ENCODE measurements at places on chromosomes 2 and 18.

GRCh38 chr18:61926532-61926931 lies 33.7 kb upstream of the RNF152 start:
- DNase-seq, result no peak

GRCh38 chr2:181847702-181848101 lies 43.8 kb upstream of the ITPRID2 start:
- no peak for DNase-seq

DNA sequence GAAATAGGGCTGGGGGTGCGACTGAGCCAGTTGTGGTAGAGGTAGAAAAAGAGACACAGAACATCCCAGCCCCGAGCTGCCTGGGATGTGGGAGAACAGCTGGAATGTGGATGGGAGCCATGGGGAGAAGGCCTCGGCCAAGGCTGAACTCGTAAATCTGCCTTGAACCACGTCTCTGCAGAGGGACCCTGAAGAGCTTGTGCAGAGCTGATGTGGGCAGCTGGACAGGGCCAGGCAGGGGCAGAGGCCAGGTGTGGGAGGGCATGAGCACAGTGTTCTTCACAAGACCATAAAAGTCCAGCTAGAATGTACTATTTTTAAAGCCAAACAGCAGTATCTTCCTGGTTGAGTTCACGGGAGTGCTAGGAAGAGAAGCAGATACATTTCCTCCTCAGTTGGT lies 5.7 kb downstream of the TCF23 start:
- DNase-seq, result no peak

DNA sequence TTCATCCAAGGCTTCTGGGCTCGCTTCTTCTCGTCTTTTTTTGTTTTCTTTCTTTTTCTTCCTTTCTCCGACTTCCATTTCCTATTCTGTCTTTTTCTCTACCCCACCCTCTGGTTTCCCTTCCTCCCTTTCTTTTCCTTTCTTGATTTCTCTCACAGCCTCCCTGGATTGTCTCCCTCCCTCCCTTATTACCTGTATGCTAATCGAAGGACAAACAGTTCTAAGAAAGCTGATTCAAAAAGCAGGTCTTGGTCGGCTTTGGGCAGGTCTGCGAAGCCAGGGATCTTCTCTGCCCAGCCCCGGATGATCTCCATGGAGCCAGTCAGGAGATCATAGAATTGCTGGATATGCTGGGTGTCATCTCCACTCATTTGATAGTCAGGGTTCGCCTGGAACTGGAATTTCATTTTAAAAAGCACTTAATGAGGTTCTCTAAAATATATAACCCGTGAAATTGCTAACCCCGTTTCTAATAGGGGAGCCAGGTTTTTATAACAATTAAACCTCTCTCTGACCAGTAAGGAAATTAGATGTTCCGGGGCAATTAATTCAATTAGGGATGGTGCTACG lies 5.9 kb downstream of the NR4A2 start:
- DNase-seq, result no peak

DNA sequence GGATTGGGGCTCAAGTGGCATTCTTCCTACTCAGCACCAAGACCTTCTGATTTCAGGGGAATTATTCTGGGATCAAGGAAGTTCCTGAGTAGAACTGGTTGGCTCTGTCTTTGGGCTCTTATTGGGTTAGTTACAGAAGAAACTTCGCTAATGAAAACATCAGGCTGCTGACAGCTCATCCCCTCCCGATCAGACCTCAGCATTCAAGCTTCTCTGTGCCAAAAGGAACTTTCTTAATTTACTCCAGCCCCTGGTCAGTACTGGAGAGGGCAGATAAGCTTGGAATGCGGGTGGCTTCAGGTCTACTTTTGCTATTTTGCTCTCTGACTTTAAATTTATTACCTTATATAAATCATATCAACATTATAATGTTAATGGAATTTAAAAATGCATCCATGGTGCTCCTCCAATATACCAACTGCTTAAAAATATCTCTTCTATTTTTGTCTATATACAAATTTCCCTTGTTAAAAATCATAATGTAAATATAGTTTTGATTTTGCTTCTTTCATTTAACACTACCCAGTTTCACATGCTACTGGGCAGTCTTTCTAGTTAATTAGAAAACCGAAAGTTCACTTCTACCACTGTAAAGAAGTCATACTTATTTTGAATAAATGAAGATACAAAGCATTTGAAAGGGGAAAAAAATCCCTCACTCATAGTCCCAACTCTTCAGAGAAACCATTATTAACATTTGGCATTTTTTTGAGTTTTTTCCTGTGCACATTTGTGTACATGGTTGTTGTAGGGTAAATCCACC lies 34.4 kb downstream of the PCARE start:
- no peak for DNase-seq

DNA sequence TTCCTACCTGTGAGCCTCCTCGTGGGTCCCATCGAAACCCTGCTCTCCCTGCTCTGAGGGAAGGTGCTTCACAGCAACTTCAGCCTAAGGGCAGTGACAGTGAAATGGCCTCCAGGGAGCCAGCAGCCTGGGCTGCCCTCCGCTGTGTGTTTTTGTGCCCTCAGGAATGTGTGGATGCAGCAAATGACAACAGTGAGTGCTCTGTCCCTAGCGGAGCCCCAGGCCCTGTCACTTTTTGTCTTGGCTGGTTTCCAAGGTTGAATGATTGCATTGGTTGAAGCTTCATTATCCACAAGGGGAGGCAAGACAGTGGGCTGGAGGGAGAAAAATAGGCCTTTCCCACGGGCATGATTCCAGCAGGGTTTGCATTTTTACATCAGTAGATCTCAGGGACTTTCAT lies 42.9 kb downstream of the STON1 start:
- no peak for DNase-seq

GRCh38 chr18:54772056-54772455 lies 56.2 kb upstream of the RAB27B start:
- no peak for DNase-seq

GRCh38 chr2:119306196-119306590 lies 60.4 kb downstream of the C2orf76 start:
- DNase-seq, result no peak

DNA sequence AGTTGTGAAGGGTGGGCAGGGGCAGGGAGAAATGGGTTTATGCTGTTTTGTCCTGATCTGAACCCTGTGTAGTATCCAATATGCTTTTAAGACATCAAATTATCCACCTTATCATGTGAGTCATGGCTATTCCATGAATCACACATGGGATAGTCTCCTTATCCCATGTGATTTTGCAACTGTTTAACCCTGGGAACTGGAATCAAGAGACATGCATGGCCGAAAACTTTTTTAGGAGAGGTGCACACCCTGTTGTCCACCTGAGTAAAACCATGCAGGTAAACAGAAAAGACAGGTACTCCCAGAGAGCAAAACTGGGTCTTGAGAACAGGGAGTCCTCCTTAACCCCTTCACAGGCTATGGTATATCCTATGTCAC lies 490.6 kb upstream of the HS6ST1 start:
- DNase-seq, result no peak

DNA sequence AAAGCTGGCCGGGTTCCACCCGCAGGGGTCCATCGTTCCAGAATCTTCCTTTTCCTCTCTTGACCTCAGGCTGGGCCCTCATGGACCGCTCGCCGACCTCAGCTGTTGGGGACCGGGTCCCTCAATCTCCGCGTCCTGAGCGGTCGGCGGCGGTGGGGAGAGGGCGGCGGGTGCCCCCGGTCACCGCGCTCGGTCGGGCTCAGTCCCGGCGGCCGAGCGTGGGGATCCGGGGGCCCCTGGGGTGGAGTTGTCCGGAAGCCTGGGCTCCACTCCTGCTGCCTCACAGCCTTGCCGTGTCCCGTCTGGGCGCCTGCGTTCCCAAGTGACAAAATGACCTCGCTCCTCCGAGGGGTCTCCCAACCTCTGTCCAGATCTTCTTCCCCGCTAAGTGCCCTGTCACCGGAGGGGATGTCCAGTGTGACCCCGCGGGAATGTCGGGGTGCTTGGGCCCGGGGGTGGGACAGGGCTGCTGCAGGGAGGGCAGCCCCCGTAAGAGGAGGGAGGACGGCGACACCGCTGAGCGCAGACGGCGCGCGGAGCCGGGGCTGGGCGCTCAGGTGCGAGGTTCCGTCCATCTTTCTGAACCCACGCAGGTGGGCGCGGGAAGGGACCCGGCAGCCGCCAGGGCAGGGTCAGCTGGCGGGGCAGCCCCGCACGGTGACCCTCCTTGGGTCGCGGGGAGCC lies 16.0 kb upstream of the E2F6 start:
- no peak for DNase-seq

GRCh38 chr2:36567711-36568408 lies 30.1 kb downstream of the FEZ2 start:
- no peak for DNase-seq

DNA sequence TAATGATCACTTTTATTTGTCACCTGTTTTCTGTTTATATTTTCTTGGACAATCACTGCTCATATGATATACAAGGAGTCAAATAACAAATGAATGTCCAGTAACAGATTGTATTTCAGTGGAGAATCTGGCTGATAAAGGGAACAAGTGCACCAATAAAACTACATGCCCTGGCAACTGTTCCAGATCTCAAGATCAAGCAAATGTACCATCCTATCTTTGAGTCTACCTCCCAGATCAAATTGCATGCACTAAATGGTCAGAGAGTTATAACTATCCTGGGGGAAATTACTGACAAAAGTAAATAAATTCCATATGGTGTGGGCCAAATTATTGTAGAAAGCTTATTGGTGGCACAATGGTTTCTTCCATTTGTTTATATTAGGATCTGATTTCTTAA lies 452.8 kb downstream of the MBD2 start:
- DNase-seq, result no peak

GRCh38 chr18:77124452-77124922 lies 8.1 kb downstream of the MBP start:
- peak; percentile 20 for DNase-seq

DNA sequence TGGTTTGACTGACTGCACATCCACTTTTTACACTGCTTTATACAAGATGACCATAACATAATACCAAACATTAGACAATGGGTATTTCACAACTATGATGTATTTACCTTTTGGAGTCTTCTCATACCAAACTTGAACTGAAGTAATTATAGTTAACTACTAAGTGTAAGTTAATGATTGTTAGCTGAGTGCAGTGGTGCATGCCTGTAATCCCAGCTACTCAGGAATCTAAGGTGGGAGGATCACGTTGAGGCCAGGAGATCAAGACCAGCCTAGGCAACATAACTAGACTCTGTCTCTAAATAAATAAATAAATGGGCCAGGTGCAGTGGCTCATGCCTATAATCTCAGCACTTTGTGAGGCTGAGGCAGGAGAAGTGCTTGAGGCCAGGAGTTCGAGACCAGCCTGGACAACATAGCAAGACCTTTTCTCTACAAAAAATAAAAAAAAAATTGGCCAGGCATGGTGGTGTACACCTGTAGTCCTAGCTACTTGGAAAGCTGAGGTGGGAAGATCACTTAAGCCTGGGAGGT lies 44.9 kb upstream of the ORC2 start:
- DNase-seq, result no peak

DNA sequence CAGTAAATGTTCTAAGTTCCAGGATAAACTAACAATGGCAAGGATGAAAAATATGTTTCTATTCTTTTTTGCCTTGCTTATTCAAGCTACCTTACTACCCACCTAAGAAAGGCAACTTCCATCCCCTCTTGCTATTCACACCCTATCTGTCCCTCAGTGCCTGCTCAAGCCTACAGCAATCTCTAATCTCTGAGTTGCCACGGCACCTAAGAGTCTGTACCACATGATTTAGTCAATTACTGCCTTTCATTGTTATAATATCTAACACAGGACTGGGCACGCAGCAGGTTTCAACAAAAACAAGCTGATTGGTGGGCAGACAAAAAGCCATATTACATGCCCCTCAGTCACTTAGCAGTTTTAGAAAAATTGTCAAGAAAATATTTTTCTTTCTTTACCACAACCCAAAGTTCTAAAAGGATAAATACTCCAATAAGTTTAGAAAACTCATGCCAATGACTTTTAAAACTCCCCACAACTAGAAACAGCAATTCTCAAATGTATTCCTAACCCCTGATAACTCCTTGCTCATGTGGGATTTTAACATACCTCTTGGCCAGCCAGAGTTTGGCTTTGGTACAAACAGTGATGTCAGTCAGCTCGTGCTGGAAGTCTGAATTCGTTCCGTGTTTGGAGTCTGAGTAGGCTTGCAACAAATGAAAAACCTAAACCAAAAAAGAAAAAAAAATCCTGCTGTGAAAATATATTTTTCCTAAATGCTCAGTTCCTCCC lies 117.3 kb upstream of the ZFP36L2 start:
- no peak for DNase-seq

GRCh38 chr2:67456428-67456827 lies 59.3 kb downstream of the ETAA1 start:
- DNase-seq, result no peak

DNA sequence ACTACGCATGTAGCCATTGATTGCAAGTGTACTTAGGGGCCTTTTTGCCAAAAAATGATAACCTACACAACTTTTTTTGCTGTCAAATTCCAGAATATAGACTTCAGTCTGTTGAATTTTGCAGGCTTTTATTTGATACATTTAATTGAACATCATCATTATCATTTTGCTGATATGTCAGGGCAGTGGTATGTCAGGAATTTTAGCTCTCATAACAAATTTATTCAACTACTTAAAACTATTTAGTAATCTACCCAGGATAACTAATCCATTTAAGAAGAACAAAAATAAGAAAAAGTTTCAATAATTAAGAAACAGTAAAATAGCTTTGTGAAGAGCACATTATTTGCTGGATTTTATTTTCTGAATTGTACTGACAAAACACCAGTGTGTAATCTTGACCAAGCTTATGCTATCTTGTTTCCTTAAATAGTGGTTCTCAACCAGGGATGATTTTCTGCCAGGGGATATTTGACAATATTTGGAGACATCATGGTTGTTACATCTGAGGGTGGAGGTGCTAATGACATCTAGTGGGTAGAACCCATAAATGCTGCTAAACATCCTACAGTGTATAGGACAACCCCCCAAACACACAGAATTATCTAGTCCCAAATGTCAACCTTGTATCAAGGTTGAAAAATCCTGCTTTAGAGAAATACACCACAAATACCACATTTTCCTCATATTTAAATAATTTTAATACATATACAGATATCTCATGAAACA lies 12.1 kb upstream of the TTN start:
- DNase-seq, result no peak

- no peak for DNase-seq
These were observed 110.5 kb downstream of the TCF4 start for GRCh38 chr18:55477499-55477859.

DNA sequence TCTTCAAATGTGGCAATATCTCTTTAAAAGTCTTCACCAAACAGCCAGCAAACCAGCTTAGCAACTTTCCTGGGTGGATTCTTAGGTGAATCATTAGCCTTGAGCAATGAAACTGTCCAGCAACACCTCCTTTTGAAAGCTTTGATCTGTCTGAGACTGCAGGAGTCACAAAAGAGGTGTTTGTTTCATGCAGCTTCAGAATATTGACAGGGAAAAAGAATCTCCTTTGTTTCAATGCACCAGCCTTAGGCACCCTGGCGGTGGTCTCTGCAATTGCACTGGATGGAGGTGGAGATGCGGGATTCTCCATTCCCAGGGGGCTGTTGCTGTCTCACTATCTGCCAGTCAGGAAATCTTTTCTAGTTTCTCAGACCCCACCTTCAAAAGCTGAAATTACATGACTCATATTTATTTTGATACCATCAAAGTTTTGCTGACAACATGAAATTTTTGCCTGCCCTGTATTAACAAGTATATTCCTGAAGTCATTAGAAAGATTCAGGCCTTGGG lies 76.0 kb upstream of the DSG1 start:
- DNase-seq, result no peak

- DNase-seq, result no peak
These were observed 149.2 kb downstream of the PLEKHA3 start for GRCh38 chr2:178629463-178629862.

GRCh38 chr2:225270861-225271260 lies 128.6 kb upstream of the NYAP2 start:
- no peak for DNase-seq

Measured in activated CD4-positive, CD25-positive, alpha-beta regulatory T cell (primary cell).